CD4-positive, alpha-beta T cell treated with Interleukin-15 for 4 hours (primary cell): ENCODE measurements at places on chromosomes 12 and 14.

DNA sequence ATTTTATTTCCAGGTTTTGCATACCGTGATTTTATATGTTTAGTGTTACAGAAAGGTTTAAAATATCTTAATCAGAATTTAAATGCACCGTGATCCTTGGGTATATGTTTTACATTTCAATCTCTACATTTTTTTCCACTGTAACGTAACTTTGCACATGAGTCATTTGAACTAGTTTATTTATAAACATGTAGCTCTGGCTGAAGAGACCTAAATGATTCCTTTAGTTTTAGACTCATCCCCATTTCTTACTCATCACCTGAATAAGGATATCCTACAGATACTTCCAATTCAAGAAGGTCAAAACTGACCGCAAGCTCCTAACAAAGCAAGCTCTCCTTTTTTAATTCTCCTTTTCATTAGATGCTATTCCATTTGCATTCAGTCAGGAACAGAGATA lies 42.7 kb upstream of the SLC6A15 start:
- no peak for DNase-seq

DNA sequence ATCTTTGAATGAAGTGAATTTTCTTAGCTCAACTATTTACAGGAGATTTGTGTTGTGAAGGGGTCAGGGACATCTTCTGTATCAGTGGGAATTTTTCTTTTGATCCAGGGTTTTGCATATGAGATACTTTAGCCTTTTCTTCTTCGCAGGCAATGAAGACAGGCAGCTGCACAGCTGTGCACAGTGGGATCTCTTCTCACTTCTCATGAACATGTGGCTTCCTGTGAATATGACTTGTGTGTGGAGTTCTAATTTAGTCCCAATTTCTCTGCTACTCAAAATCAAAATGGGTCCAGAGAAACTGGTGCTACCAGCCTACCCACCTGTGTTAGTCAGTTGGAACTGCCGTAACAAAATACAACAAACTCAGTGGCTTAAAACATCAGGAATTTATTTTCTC lies 37.8 kb downstream of the ARF6 start:
- DNase-seq: no peak

DNA sequence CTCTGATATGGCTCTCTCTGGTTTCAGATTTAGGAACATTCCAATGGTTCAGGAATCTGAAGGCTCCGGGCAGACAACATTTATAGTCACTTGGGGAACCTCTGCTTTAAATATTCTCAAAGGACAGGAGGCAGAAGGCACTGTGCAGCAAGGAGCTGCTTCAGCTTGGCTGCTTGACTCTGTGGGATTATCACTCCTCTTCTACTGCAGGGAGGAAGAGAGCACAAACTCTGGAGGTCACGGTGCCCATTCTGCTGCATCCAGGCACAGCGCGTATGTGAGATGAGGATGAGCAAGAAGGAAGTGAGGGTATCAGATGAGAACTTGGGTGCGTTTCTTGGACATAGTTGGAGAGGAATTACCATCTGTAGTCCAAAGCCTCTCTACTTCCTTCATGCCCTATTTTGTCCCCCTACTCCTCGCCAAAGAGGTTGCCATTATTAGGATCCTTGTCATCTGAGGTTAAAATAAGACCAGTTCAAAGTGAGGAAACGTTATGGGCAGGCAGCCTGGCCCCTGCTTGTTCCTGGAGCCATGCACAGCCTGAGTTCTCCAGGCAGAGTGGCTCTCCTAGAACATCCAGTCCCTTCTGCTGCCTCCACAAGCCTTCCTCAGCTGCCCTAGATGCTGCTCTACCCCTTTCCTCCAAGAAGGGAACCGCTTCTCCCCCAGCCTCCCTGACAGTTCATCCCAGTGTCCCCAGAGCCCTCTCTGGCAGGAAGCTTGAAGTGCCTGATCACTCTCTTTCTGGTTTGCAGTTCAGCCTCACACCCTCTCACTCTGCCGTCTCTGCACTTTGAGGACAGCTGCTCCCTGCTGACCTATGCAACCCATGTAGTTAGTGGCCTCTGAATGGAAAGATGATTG lies 12.5 kb downstream of the FGF6 start:
- no peak for DNase-seq

- DNase-seq: no peak
Measured at GRCh38 chr12:39341179-39341578, 101.7 kb downstream of the KIF21A start.

- DNase-seq: peak; percentile 47
Measured at GRCh38 chr12:116599285-116600136, 40.3 kb downstream of the MAP1LC3B2 start.
